ENCODE measurements at places on chromosomes 2 and 18. TPM values are rescaled to one million over a fixed set of nuclear protein-coding genes. Genes with fewer than 3 reads are reported as not detected.

Gene FZD7
- 42.8 TPM for total RNA-seq

Gene ANKRD12
- 26.1 TPM for total RNA-seq

Gene GATA6
- 2.6 TPM for total RNA-seq

Gene ANXA4
- total RNA-seq = 18.8 TPM

Gene PARD6G
- total RNA-seq = 3.7 TPM

Gene SP5
- total RNA-seq = 3.1 TPM

Gene TMEM17
- total RNA-seq = 1.0 TPM

Gene PID1
- 25.1 TPM for total RNA-seq

Gene TMEM247
- not detected for total RNA-seq

Gene C2orf66
- total RNA-seq = not detected

Gene SCN9A
- 14.1 TPM for total RNA-seq

Gene LOXL3
- 8.4 TPM for total RNA-seq

Gene FRZB
- total RNA-seq = 6.8 TPM

Measured in skeletal muscle tissue (tissue), 5 donors.